Forelimb muscle (tissue), 1 donor: ENCODE measurements at places on chromosomes 13 and 19.
A peak's percentile ranks its signal among the peaks of the same experiment; 100 is the strongest.

DNA sequence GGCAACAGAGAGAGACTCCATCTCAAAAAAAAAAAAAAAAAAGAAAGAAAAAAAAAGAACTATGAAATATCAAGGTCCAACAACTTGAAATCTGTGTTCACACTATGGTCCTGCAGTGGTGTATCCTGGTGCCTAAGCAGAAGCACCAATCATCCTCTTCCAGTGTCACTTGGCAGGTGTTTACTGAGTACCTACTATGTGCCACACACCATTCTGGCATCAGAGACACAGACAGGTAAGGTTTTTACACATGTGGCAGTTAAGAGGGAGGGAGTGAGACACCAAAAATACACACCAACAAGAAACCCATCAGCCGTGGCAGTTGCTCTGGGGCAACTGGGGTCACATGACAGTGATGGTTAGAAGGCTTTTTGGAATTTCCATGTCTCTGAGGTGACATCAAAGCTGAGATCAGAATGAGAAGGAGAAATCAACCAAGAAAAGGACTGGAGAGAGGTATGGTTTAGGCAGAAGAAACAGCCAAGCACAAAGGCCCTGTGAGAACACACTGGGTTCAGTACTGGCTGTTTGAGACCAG is 17.6 kb downstream of the PBX4 start:
- no peak for DNase-seq

DNA sequence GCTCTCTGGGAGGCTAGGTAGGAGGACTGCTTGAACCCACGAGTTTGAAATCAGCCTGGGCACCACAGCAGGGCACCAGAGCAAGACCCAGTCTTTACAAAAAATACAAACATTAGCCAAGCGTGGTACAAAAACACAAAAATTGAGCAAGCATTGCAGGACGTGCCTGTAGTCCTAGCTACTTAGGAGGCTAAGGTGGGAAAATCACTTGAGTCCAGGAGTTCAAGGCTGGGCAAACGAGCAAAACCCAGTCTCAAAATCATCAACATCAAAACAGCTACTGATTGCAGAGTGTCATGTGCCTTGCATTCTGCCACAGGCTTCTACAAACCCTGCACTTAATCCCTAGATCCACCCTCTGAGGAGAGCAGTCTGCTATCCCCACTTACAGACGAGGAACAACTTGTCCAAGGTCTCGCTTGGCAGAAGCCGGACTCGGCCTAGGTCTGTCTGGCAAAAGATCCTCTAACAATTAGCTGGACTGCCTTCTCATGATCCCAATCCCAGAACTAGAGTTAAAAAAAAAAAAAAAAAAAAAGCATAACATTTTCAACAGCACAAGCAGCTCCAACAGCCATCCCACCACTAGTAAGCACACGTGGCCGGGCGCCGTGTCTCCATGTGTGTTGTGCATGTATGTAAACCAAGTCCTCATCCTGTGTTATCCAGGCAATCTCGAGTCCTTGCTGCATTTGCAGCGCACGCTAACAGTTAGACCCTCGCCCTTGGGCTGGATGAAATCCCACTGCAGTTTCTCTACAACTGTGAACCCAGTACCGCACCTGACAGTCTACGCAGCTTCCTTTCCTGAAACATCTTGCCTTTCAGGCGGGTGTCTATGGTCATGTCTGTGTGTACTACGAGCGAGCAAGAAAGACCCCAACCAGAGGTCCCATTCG is 2.0 kb downstream of the PPP6R1 start:
- DNase-seq, result no peak

GRCh38 chr19:8110931-8111330 is 38.5 kb downstream of the FBN3 start:
- no peak for DNase-seq

DNA sequence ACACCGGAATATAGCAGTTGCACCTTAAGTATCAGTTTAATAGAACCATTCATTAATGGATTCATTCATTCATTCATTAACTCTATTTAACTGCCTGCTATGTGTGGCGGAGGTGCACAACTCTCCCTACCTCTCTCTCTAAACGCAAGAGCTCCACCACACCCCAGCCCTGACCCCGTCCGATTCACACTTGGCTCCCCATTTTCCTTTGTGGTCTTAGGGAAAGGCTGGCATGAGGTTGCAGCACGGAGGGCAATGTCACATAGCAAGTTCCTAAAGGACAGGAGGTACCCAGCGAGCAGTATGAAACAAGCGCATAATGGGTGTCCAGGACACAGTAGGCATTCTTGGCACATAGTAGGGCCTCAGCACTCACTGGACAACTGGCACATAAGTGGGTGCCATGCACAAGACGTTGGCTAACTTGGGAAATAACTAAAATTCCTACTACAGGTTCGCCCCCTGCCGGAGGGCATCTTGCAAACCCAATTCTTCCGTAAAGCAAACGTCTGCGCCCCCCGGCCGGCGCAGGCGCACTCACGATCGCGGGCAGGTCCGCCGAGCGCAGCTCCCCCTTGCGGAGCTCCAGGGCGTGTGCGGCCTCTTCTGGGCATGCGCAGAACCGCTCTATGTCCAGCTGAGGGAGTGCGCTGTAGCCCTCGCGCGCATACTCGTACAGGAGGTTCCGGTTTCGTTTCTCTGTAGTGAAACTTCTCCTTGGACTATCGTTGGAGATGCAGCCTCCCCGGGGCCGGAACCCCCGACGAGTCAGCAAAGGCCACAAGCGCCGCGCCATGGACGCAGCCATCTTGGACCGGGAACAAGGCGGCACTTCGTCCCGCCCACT is at the start of gene SARS2:
SARS2 (minus strand) TSS at position 835 of the 847 bp plus-strand sequence; CDS start at position 808, 27 bp downstream.
- peak; percentile 74 for DNase-seq

- no peak for DNase-seq
Observed at GRCh38 chr13:37669845-37670244, 71.3 kb upstream of the POSTN start.

DNA sequence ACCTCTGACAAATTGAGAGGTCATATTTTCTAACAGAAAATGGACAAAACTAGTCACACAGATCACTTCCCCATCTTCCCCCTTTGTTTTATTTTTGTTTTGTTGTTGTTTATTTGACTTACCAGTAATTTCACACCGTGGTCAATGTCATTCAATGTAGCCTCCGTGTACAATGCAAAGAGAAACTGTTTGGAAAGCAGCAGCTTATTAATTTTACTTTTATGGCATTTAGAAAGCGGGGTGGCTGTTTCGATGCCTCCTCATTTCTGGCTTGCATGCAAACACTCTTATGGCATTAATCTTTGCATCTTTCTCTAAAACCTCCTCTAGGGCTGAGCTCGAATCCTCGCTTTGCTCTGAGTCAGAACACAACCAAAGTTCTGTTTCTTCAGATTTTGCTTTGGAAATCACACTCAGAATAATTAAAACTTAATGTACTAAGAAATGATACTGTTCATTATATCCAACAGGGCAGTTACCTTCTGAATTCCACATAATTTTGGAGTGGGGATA is 77.0 kb downstream of the ZNF536 start:
- DNase-seq, result no peak

GRCh38 chr13:40504641-40505040 is 161.8 kb downstream of the FOXO1 start:
- DNase-seq, result no peak

DNA sequence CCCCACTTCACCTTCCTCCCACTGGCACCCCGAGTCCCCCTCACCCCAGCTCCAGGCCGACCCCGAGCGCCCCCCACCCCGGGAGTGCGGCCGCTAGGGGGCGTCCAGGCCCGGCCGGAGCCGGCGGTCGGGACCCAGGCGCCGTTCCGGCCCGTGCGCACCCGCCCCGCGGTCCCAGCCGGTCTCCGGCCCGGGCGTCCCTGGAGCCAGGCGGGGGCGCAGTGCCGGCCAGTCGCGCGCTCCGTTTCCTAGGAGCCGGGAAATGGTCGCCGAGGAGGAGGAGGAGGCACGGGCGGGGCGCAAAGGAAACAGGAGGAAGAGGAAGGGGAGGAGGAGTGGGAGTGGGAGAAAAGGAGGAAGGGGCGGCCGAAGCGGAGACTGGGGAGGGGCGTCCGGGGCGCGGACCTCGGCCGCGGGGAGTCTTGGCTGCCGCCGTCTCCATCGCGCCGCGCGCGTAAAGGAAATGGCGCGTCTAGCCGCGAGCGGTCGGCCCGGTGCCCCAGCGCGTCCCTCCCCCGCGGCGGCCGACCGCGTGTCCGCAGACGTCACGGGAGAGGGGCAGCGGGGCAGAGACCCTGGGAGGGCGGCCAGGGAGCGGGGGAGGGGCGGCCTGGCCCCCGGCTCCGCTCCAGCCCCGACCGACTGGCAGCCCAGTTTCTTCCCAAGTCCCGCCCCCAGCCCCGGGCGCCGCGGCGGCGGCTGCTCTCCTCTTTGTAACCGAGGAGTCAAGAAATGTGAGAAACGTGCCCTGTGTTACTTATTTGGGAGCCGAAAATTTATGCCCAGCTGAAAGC is 1.1 kb upstream of the KCTD15 start:
- peak; percentile 51 for DNase-seq

DNA sequence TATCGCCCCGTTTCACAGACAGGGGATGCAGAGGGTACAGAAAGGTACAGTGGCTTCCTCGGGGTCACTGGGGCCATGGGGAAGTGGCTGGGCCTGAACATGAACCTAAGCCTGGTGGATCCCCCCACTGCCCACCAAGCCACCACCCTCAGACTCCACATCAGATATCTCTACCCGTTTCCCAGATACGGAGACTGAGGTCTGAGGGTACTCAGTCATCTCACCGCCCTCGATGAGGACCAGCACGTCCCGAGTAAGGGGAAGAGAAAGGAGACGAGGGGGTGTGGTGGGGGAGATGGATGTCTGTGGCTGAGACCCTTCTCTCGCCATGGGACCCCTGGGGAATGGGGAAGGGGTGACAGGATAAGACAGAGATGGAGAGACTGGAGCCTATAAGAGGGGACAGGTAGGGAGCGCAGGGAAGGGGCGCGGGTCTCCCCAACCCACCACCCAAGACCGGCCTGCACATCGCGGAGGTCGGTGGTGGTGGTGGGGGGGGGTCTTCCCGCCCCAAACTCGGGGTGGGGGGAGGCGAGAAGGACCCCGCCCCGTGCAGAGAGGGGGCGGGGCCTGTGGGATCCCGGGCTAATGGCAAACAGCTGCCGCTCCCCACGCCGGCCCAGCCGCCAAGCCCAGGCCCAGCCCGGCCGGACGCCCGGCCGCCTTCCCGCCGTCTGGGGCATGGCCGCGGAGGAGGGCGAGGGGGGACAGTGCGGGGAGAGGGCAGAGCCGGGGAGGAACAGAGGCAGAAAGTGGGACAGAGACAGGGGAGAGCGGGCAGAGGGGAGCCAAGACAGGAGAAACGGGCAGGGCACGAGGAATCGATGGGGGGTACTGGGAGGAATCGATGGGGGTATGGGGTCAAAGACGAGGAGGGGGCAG is 698 bp downstream of the KANK2 start:
- DNase-seq, result no peak

- no peak for DNase-seq
Observed at GRCh38 chr19:1567116-1567847, 843 bp downstream of the MEX3D start.

- no peak for DNase-seq
Observed at GRCh38 chr13:38348861-38349389, 726 bp upstream of the UFM1 start.

DNA sequence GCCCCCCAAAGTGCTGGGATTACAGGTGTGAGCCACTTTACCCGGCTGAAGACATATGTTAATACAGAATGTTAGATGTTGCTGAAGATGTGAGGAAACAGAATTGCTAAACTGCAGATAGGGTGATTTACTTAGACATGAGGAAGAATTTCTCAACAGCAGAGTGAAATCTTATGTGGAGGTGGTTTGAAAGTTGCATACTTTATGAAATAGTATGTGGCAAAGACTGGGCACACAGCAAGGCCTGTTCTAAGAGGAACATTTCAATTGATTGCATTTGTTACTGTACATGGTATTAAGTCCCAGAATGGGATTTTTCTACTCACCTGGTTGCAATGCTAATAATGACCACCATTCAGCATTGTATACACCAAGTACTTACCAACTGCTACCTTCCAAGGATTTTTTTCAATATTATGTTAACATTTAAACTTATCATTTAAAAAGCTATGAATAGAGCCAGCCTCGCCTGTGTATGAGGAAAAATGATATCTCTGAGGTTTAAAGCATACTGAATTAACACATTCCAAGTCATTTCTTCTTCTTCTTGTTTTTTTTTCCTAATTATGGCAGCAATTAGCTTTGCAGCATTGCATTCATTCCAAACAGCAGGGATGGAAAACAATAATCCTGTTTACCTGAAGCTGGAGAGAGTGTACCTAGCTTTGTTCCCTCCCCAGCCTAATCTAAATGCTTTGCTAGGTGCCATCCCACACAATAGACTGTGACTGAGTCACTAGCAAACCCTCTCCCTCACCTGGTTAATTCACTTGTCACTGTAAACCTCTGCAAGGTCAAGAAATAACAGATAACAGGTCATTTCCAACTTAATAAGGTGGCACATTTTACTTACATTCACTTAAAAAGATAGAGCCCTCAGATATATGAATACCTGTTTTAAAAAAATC is 19.4 kb upstream of the KLF5 start:
- no peak for DNase-seq

DNA sequence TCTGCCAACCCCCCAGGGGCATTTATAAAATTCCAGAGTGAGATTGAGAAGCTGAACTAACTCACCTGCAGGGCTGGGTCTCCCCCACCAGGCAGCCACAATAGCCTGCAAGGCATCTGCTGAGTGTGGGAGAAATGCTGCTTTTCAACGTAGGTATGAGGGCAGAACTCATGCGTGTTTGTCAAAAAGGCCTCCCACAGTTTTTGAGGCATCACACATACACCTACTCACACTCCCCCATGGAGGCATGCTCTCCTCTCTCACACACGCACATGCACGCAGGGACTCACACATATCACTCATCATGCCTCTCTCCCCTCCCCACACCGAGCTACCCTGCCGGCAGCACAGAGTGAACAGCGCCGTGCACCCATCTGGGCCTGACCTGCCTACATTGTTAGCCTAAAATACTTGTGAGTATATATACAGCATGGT is 390.5 kb downstream of the FGF9 start:
- no peak for DNase-seq

DNA sequence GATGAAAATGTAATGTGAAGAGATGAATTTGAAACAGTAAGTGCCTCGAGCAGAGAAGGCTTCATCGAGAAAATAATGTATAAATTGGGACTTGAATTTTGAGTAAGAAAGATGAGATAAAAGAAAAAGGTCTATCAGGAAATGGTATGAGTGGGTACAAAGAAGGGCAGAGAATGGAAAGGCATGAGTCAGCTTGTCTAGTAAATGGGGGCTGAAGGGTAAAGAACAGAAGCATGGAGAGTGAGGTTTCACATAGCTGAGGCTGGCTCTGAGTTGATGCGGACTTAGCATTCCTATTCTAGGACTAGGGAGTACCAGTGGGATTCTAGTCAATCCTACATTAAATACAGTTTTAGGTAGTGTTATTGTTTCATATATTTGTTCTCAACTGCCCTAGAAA is 85.8 kb downstream of the ZC3H13 start:
- no peak for DNase-seq

DNA sequence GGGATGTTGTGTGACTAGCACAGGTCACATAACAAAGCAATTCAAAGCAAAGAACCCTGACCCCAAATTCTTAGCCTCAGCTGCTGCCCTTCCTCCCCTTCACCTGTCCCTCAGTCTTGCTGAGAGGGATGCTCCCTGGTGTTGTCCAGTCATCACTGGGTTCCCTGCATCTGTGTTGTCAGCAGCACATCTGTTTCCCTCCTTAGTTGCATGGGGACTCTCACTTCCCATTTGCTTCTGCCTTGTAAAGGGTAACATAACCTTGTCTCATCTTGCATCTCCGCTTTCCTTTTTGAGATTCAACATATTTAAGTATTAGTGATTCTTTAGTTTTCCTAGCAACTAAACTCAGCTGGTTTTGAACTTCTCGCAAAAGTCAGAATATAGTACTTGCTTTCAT is 54.0 kb downstream of the SPATA13 start:
- no peak for DNase-seq
